ENCODE measurements at places on chromosomes 2 and 18.
A peak's percentile ranks its signal among the peaks of the same experiment; 100 is the strongest.

DNA sequence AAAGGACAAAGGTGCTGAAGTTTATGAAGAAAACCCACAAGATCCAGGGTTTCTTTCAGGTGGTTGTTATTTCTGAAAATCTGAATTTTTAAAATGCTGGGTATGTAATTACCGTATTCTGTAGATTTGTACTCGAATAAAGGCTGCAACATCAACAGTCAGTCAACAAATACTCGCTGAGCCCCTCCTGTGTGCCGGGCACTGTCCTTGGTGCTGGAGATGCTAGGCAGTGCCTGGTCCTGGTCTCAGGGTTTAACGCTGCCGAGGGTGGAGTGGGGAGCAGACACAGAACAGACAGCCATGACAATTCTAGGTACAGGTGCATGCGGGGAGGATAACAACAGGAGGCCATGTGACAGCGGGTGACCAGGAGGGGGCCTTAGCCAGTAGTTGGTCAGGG lies 27.2 kb upstream of the PDIA6 start:
- no peak for DNase-seq

- DNase-seq: no peak
These were observed 46.6 kb downstream of the USP40 start for GRCh38 chr2:233519787-233520611.

- DNase-seq: no peak
These were observed 265.4 kb downstream of the AFF3 start for GRCh38 chr2:99876956-99877355.

DNA sequence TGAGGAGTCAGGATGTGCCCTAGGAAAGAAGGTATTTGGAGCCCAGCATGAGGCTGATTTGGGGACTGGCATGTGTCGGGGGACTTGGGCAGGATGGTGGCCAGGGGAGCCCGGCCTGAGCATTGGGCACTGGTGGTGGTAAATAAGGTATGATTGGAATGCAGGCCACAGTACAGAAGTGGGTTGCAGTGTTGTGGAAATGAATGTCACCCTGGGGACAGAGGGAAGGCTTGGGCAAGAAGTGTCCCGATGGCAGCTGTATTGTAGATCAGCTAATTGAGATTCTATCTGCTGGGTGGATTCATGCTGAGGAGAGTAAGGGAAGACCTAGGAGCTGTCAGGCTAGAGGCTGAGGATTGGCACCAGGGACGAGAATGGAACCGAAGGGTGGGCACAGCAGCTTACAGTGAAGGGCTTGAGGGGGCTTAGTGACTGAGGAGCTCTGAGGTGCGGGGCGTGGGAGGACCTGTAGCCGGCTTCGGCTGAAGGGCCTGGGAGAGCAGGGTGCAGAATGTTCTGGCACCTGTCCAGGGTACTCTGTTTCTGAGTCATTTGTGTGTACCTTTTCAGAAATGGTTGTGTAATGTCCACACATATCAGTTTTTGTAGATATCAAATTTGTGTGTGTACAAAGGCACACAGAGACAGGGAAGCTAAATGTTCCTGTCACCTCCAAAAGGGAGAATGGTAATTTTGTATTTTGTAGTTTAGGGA lies 170.2 kb downstream of the PRKCE start:
- peak; percentile 51 for DNase-seq

- DNase-seq: no peak
These were observed 11.1 kb downstream of the SCN3A start for GRCh38 chr2:165192729-165193128.

DNA sequence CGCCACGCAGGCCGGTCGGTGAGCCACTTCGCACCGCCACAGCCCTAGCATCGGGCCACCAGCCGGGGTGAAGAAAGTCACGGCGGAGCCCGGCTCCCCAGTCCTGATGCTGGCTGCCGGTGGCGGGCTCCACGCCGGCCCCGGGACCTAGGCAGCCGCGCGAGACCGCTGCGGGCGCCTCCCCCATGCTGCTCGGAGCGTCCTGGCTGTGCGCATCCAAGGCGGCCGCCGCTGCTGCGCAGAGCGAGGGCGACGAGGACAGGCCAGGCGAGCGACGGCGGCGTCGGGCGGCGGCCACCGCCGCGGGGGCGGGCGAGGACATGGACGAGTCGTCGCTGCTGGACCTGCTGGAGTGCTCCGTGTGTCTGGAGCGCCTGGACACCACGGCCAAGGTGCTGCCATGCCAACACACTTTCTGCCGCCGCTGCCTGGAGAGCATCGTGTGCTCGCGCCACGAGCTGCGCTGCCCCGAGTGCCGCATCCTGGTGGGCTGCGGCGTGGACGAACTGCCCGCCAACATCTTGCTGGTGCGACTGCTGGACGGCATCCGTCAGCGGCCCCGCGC lies 433 bp downstream of the SH3RF3 start:
- DNase-seq: peak; percentile 29

GRCh38 chr2:240988146-240988545 lies 10.3 kb upstream of the SNED1 start:
- DNase-seq: no peak

- no peak for DNase-seq
These were observed 193.5 kb downstream of the SS18 start for GRCh38 chr18:25896956-25897355.

GRCh38 chr2:105919826-105920225 lies 175.1 kb downstream of the NCK2 start:
- no peak for DNase-seq

GRCh38 chr2:32792416-32792815 lies 154.3 kb upstream of the LTBP1 start:
- no peak for DNase-seq

DNA sequence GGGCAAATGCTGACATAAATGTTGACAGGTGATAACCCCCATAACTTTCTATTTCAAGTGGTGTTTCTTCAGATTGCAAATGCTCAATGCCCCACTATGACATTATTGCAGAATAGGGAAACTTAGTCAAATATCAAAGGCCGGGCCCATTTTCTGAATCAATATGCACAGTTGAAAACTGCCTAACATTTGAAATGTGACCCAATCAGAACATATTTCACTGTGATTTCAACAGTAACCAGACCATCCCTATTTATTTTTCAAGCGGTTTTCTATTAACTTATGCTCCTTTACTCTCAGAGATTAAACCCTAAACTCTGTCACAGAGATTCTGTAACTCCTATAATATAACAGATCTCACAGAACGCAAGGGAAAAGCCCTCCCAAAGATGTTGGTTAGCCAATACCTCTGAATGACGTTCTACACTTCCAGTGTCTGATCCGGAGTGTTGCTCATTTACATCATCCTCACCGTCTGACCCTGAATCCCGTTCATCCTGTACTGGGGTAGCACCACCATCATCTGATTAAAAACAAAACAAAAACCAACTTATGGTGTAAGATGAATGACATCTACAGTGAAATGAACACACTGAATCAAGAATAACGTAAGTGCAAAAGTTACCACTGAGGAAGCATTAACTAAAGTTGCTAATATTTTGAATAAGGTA lies 2.9 kb downstream of the IWS1 start:
- no peak for DNase-seq

GRCh38 chr2:17239550-17239949 lies 278.7 kb downstream of the RAD51AP2 start:
- no peak for DNase-seq

- no peak for DNase-seq
These were observed 148.8 kb downstream of the TPGS2 start for GRCh38 chr18:36680042-36680441.

DNA sequence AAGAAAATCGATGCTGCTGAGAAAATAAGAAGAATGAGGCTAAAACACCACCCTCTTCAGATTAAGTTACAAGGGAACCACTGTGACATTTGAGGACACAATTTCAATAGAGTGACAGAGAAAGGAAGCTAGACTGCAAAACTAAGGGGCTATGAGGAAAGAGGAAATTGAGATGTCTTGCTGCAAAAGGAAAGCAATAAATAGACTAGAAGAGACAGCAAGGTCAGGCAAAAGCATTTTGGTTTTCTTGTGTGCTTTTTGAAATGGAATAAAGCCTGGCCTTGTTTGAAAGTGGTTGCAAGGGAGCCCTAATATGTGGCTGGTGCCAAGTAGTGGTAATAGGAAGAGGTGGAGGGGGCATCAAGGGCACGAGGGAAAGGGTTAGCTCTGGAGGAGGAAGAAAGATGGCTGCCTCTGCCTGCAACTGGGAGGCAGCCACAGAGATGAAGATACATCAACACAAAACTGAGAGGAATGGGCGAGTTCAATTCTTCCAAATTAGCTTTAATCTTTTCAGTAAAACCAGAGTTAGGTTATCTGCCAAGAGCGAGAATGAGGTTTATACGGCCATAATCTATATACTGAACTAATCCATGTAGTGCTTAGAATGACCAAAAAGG lies 1.2 kb upstream of the MRO start:
- DNase-seq: no peak

DNA sequence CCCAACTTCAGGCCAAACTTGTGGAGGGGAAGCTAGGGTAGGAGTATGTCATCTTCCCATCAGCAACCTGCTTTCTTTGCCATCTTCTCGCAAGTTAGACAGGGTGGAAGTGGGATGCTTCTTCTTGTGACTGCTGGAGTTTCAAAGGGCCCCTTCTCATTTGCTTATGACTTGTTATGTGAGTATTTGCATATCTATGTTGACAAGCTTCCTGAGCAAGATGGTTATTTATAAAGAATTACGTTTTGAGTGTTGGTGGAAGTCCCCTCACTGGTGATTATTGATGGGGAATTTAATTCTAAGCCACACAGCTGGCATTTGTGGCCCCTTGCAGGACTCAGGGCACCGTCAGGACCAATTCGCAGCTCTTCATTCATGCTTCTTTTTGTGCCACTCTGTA lies 791.0 kb downstream of the LRRTM4 start:
- DNase-seq: no peak

- peak; percentile 34 for DNase-seq
These were observed 1.3 kb downstream of the CDCA7 start for GRCh38 chr2:173355866-173356508.

GRCh38 chr18:61764381-61764780 lies 128.4 kb downstream of the RNF152 start:
- DNase-seq: no peak

DNA sequence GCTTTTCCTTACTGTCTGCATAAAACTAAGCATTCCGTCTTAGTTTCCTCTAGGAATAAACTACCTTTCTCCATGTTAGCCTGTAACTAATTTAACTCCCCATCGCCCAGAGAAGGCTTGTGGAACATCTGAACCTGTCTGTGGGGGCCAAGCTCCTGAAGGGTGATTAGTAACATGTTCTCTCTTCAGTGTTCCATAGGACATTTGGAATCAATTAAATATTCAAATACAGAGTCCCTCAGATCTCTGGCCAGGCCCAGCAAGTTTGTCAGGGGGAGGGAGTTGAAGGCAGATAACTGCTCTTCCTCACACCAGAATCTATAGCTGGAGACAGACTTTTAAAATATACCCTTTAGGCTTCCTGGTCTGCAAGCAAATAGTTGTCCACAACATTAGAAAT lies 8.8 kb downstream of the RDH14 start:
- DNase-seq: no peak

- DNase-seq: no peak
These were observed at the start of gene CXCR2 for GRCh38 chr2:218125626-218126080. Gene CXCR2 (plus strand): TSS chr2:218126028. CDS start chr2:218134802, 8,774 bp downstream.

DNA sequence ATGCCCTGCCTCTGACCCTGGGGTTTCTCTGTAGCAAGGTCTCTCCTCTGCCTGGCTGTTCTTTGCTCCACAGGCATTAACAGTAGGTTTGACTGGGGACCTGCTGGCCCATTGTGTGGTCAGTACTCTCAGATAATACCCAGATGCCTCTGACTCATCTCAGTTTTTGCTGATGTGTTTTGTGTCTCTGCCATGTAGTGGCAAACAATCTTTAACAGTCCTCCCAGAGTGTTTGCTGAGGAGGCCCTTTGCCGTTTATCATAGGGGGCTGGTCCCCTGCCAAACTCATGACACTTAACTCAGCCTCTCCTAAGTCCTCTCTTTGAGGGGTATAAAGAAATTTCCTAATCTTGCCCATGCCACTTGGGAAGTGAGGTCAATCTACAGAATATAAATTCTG lies 793.7 kb upstream of the FANCL start:
- peak; percentile 26 for DNase-seq

GRCh38 chr2:102062802-102063201 lies 71.0 kb downstream of the IL1R2 start:
- no peak for DNase-seq

DNA sequence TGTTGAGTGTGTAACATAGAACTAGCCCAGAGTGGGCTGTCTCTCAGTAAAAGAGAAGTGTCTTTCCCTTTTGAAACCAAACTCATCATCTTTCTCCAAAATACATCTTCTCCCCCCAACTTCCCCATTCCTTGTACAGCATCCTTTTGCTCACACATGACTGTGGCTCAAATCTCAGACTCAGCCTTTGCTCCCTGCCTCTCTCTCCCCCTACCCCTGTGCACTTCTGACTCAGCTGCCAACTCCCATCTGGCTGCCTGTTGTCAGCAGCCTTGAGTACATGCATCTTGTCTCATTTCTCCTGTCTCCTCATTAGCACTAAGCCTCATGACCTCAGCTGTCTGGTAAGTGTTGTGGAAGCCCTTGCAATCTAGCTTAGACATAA lies 18.1 kb upstream of the MGAT4A start:
- no peak for DNase-seq

DNA sequence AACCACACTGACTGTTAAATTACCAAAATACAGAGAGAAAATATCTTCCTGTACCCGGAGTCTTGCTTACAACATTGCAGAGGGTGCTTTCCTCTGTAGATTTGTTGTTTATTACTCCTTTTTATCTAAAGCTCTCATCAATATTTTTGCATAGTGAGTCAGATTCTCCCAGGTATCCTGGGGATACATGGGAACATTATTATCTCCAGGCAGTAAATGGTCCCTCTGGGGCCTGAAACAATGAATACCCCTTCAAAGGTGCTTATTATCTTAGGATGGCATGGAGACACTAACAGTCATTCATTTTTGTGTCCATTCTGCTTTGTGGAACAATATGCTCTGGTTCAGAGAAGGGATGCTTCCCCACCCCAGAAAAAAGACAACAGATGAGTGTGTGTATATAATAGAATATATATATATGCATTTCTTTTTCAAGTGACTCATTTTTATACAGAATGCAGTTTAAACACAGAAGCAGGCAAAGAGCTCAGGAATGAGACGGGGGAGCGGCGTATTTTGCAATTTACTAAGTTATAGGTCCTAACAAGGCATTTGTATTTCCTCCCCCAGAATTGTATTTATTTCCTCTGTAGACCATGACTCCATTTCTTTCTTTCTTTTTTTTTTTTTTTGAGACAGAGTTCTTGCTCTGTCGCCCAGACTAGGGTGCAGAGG lies 424.8 kb upstream of the ZEB2 start:
- DNase-seq: no peak

DNA sequence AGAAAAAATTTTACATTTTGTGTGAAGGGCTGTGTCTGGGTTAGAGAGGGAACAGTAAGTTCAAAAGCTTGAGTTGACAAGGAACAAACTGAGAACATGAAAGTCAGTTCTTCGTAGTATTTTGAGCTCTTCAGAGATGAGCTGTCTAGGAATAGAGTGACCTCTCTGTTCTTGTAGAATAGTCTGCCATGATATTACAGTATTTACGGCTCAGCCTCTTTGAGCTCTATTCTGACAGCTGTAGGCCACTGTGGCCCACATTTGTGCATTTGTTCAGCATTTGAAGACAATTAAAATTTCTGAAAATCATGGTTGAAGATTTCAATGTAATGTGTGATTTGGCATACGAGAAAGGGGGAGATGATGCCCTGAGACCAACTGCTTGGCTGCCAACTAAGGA lies 172.8 kb downstream of the MGAT5 start:
- no peak for DNase-seq

All from NCI-H2081 (cell line).